ENCODE measurements at places on chromosomes 13 and 19. TPM values are rescaled to one million over a fixed set of nuclear protein-coding genes. Genes with fewer than 3 reads are reported as not detected.

The BRSK1 gene
- total RNA-seq = 12.8 TPM

The FGF9 gene
- not detected for total RNA-seq

The KLK2 gene
- not detected for total RNA-seq

The FGF14 gene
- total RNA-seq = under 0.01 TPM

The CYSLTR2 gene
- not detected for total RNA-seq

DNA sequence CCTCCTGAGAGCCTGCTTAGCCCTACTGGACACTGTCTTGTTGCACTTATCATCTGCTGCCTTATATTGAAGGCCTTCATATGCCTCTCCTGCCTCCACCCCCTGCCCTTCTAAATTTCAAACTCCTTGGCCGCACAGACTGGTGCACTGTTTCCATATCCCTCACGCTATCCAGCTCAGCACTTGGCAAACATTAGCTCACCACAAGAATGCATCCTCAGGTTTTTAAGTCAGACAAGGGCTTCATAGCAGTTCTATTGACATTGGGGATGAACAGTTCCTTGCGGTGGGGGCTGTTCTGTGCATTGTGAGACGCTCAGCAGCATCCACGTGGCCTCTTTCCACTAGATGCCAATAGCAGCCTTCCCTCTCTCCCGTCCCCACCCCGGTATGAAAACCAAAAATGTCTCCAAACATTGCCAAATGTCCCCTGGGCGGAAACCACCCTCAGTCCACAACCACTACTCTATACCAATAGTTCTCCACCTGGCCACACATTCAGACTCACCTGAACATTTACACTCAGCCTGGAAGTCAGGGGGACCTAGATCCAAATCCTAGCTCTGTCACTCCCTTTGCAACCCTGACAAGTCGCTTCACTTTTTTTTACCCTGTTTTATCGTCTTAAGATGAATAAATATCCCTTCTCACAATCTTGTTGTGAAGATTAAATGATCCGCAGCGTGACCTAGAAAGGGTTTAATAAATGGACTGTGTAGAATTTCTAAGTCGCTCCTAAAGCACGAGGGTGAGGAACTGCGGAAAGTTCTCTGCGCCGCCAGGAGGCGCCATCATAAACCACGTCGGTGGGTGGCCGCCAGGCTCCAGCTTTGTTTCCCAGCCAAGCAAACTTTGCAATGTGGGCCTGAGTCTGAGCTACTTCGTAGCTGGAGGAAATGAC is 3.6 kb upstream of the CEACAM3 start:
- peak; percentile 27 for DNase-seq

- no peak for DNase-seq
These were observed 29.1 kb downstream of the EPS15L1 start for GRCh38 chr19:16442386-16443276.

DNA sequence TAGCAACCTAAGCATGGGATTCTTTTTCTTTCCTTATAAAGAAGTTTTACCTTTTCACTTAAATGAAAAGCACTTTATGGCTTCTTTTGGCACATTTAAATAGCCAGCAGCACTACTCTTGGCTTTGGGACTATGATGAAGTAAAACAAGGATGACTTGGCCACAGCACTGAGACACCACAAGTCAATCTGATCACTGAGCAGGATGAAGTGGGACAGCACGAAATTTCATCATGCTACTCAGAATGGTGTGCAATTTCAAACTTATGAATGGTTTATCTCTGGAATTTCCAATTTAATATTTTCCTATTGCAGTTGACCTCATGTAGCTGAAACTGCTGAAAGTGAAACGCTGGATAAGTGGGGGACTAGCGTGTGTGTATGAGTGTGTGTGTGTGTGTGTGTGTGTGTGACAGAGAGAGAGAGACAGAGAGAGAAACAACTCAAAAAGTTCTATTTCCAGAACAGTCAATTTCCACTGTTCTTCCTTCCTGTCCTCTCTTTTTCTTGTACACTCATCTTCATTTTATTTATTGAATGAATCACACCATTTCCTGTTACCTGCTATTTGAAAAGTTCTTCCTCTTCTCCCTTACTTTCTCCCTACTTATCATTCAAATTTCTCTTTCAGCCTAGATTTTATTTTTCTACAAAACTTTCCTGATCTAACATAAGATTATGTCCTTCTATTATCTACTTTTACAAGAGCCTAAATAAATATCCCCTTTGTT is 414.2 kb upstream of the MIR17HG start:
- peak; percentile 14 for DNase-seq

DNA sequence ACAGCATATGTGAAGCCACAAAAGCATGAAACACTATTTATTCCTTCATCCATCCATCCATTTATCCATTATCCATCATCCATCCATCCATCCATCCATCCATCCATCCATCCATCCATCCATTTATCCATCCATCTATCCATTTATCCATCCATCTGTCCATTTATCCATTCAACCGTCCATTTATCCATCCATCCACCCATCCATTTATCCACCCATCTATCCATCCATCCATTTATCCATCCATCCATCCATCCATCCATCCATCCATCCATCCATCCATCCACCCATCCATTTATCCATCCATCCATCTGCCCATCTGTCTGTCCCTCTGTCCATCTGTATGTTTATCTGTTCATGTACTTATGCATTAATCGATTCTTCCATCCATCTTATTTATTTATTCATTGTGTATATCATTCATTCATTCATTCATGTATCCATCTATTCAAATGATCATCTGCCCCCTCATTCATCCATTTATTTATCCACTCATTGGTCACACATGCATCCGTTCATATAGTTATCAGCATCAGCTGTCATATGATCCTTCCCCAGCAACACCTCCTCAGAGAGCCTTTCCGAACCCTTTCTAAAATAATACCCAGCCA is 7.0 kb upstream of the MYH14 start:
- DNase-seq = no peak

- no peak for DNase-seq
These were observed 395.4 kb downstream of the GPC6 start for GRCh38 chr13:93621966-93622365.

DNA sequence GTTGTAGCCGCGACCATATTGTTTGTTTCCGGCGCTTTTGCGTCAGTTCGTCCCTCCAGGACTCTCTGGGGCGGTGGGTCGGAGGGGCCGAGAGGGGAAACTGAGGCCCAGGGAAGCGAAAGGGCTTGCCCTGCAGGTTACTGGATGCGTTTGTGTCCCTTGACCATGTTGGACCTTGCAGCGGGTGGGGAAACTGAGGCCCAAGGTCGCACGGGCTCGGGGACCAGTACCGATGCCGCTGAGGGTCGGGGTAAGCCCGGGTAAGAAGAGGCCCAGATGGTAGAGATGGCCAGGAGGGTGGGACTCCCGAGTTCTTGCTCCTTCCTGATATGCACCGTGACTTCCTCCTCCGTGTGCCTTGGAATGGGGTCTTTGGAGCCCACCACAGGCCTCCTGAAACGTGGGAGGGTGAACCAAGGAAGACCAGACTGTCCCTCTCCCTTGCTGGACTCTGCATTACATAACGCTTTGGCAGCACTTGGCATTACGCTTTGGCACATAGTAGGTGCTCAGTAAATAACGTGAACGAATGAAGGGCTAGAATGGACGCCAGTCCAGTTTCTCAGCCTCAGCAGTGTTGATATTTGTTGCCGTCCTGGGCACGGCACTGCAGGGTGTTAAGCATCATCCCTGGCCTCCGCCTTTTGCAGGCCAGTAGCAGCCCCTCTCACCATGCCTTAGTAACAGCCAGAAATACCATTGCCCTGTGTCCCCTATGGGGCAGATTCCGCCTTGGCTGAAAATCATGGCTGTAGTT is 743 bp downstream of the CHAF1A start:
- DNase-seq = no peak

GRCh38 chr13:46281779-46282178 is 70.1 kb downstream of the LRRC63 start:
- no peak for DNase-seq

- DNase-seq = no peak
These were observed 17.5 kb upstream of the FLT3 start for GRCh38 chr13:28117689-28118377.

DNA sequence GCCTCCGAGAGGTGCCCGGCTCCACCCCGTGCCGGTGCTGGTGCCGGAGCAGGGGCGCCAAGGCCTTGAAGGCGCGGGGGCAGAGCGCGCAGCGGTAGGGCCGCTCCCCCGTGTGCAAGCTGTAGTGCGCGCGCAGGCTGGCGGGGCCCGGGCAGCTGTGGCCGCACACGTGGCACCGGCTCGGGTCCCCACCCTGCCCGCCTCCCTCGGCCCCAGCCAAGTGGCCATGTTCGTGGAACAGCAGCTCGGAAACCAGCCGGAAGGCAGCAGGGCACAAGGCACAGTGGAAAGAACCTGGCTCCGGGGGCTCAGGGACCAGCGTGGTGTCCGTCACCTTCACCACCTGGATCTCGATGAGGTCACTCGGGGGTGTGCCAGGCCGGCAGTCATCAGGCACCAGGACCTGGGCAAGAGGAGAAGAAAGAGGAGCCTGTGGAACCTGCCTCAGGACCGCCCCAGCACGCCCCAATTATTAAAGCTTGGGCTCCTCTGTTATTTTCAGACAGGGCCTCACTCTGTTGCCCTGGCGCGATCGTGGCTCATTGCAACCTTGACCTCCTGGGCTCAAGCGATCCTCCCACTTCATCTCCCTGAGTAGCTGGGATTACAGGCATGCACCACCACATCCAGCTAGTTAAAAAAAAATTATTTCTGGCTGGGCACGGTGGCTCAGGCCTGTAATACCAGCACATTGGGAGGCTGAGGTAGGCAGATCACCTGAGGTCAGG is 2.0 kb downstream of the ZNF784 start:
- no peak for DNase-seq

GRCh38 chr13:95087746-95088305 is 213.4 kb downstream of the ABCC4 start:
- peak; percentile 83 for DNase-seq

GRCh38 chr13:48393698-48394085 is 19.2 kb downstream of the LPAR6 start:
- DNase-seq = no peak

GRCh38 chr13:99347335-99347878 is 40.2 kb upstream of the GPR183 start:
- DNase-seq = no peak

GRCh38 chr19:3897936-3898335 is 17.5 kb downstream of the ATCAY start:
- DNase-seq = no peak

DNA sequence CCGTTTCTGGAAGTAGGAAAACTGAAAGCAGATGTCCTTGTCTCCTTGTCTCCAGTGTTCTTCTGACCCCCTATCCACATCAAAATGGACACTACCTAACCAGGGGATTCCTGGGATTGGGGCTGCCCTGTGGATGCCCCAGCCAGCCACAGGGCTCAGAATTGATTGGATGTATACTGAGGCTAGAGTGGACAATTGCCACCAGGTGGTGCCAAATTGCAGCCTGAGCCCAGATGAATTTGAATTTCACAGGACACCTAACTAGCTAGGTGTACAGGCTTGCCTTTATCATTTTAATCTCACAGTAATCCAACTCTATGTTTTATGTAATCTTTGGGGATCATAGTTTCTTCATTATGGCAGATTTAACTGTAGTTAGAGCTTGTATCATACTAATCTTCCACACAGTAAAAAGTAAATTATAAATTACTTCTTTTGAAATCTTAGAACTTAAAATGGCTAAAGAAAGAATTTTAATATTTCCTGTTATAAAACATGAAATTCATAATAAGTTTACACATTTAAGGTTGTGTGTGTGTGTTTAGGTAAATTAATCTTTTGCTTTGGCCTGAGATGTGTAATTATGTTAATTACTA is 58.0 kb downstream of the PIBF1 start:
- DNase-seq = peak; percentile 44

DNA sequence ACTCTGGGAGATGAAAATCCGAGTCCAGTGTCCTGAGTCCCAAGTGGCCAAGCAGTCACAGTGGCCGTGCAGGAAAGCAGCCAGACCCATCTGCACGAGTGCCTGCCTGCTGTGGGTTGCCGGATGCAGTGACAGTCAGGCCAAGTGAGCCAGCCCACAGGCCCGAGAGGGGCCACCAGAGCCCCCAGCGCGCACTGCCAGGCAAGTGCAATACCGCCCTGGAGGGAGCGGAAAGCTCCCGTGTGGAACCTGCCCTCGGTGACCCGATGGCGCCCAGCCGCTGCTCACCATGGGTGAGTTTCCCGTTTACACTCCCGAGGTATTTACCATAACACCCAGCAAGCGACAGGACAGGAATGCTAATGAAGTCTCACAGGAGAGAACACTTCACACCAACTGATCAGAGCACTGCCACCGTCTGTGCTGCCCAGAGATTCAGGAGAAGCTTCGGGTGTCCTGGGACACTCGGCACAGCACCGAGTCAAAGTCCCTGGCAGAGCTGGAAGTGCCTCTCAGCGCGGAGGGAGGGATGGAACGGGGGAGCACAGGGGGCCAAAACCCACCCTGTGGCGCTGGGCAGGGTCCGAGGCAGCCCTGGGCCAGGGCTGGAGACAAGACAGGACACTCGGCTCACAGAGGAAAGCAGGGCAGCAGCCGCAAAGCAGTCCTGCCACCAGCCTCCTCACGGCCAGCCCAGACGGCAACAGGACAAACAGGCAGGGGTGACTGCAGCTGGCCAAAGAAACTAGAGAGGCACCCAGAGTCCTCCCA is 21.3 kb upstream of the TINCR start:
- no peak for DNase-seq

GRCh38 chr13:49354719-49355118 is 89.1 kb downstream of the CAB39L start:
- no peak for DNase-seq

GRCh38 chr19:688214-688613 is 7.0 kb downstream of the PRSS57 start:
- DNase-seq = no peak

DNA sequence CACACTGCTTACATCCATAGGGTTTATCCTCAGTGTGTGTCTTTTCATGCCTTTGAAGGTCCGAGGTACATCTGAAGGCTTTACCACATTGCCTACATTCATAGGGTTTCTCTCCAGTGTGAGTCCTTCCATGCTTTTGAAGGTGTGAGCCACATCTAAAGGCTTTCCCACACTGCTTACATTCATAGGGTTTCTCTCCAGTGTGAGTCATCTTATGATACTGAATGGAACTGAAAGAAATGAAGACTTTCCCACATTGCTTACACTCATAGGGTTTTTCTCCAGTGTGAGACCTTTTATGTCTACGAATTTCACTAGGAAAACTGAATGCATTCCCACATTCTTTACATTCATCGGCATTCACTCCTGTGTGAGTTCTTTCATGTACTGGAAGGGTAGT is 7.1 kb downstream of the ZNF20 start:
- no peak for DNase-seq

DNA sequence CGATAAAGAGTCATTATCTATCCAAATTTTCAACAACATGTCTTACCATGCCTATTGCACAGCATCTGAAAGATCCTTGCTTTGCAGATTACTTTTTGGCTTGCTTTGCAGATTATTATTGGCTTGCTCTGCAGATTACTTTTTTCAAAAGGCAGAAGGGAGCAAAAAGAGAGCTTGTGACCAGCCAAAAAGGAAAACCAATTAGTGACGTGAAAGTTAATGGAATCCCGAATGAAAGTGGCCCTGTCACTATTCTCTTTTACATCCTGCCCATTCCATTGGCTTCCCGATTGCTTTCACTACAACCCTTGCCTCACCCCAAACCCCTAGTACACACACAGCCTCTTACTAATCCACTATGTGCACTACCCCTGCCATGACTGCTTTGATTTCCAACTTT is 81.3 kb downstream of the LHFPL6 start:
- no peak for DNase-seq
